Endothelial cell of umbilical vein (primary cell): ENCODE measurements at places on chromosomes 3 and 15. TPM values are rescaled to one million over a fixed set of nuclear protein-coding genes. Genes with fewer than 3 reads are reported as not detected.

The ISLR2 gene
- not detected in 2 replicates for total RNA-seq

The SEMA5B gene
- 0.07 and 0.44 TPM in 2 replicates for total RNA-seq

The CX3CR1 gene
- total RNA-seq, result not detected in 2 replicates

The CRYGS gene
- 3.8 and 5.0 TPM in 2 replicates for total RNA-seq

The TMEM207 gene
- not detected in 2 replicates for total RNA-seq
